Vagina (tissue), 2 donors: ENCODE measurements at places on chromosomes 7 and 10. TPM values are rescaled to one million over a fixed set of nuclear protein-coding genes. Genes with fewer than 3 reads are reported as not detected.

GRCh38 chr10:29189256-29189655 is 99.6 kb upstream of the LYZL1 start:
- DNase-seq = no peak

DNA sequence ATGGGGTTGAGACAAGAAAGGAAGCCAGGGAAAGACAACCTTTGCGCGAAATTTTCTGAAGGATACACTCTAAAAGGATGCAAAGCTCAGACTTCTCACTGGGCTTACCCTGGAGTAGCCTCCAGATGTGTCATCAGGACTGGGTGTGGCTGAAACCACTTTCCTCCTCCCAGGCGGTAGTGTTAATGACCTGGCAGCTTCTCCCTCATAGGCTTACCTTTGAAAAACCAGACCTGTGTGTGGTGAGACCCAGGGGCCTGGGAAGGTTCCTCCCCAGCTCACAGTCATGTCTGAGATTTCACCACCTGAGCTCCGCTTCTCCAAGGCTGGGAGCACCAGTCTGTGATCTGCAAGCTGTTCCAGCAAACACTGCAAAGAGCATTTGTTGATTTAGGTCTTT is 93.7 kb downstream of the EPC1 start:
- DNase-seq = no peak

DNA sequence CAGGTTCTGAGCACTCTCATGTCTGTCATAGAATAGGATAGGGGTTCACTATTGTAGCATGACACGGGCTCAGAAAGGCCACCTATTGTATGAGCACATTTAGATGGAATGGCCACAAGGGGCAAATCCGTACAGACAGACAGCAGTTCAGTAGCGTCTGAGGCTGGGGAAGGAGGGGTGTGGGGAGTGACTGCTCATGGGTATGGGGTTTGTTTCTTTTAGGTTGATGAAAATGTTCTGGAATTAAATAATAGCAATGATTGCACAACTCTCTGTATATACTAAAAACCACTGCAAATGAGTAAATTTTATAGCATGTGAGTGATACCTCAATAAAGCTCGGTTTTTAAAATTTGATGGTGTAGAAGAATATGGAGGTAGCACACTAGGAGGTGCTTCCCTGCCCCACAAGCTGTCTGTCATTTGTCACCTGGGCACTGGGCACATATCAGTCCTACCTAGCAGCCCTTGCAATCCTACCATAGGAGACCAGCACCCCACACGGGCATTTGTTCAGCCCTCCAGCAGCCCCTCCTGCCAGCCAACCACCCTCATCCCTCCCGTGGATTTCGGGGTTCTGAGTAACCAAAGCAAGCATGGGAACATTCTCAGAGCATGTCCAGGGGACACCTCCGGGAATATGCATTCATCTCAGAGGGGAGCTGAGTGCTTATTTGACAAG is 35.2 kb downstream of the KCNMA1 start:
- DNase-seq = no peak

- no peak for DNase-seq
These were observed 48.9 kb downstream of the PARD3 start for GRCh38 chr10:34766266-34766600.

- no peak for DNase-seq
These were observed 169.3 kb upstream of the PRSS1 start for GRCh38 chr7:142579946-142580345.

- DNase-seq = no peak
These were observed 132.2 kb upstream of the PLXNA4 start for GRCh38 chr7:132708470-132708869.

GRCh38 chr10:59965899-59966650 is 59.7 kb upstream of the CCDC6 start:
- no peak for DNase-seq

DNA sequence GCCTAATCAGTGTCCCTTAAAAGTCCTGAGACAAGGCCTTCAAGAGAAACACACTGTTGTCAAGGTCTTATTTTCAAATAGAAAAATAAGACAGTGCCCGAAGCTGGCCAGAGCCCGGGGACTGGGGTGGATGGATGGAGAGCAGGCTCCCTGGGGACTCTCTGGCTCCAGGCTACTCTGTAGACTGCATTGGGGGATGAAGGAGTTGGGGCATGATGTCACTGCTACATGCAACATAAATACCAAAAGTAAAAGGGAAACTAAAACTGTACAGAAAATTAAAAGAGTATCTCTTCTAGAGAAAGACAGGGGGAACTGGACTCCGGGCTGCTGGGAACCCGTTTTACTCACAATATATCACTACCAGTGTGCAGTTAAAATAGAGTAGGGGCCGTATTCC is 629.8 kb downstream of the KCNMA1 start:
- no peak for DNase-seq

GRCh38 chr7:158885624-158886023 is 29.3 kb downstream of the DYNC2I1 start:
- DNase-seq = no peak

DNA sequence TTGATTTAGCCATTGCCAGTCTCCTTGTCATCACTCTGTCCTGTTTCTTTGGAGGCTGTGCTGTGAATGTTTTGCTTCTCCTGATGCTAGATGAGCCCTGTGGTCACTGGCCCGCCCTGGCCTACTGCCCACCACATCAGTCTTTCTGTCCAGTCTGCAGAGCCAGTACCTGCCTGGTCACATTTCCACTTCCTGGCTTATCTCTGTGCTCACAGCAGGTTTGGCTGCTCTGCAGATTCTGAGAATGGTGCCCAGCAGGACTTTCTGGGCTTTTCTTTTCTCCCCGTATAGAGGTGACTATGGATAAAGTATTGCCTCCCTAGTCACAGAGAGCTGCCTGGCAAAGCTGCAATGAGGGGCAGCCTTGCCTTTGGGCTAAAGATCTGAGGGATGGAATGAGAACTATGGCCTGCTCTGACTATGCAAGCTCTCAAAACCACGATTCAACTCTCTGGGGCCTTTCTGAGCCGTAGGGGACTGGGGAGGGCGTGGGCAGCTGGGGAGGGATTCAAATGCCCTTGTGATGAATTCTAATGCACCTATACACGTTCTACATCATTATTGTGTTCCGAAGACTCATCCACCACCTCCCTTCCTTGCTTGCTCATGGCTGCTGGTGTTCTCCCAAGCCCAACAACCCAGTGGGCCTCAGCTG is 410.4 kb upstream of the NPVF start:
- no peak for DNase-seq

GRCh38 chr7:55534916-55535590 is 37.2 kb downstream of the VOPP1 start:
- no peak for DNase-seq

DNA sequence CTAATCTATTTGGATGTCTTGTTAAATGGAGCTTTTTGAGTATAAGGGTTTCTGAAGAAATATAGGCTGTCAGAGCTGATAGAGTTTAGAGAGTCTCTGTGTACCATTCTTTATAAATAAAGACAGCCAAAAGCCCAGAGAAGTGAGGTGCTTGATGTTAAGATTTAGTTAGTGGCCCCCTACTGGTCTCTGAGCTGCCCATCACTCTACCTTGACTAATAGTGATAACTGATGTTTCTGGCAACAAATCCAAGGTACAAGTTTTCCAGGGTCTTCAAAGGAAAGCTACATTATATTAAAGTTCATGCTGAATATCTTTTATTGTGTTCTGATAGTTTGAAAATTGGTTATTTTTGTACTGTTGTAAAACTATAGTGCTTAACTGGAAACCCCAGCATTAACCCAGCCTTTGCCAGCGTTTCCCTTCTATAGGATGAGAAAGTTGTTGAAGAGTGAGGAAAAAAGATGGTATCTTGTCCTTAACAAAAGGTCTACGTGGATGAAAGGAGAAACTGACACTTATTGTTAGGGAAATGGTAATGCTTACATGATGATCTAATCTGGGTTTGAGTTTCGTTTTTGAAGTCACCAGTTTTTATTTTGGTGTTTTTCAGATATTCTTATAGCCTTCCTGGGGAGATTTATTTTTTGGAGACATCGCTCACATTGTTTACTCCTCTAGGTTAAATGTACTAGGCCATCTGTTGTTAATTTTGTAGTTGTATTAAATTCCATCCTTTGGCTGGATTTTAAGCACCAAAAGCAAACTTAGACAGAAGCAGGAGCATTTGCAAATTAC is 79.0 kb downstream of the AUTS2 start:
- no peak for DNase-seq

DNA sequence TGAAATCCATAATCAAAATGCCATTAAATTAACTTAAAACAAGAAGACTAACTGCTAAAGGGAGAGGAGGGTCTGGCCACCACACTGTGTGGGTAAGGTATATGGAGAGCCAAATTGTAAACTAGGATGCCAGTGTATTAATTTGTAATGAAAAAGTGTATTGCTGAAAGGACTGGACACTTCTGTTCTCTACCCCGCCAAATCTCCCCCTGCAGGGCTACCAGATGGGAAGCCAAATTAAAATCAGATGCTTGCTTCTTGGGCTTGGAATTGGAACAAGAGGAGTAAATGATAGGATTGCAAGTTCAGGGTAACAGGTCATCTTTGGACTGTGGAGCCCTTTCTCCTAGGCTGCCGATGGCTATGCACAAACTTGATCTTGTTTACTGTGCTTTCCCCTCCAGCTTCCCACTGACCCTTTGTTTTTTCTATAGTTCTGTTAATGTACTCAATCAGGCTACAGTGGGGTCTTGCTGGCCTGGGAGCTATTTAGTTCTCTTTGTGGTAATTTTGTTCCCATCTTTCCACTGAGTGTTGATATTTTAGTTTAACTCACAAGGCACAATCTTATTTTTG is 932.1 kb upstream of the C7orf33 start:
- no peak for DNase-seq

GRCh38 chr10:46319389-46319788 is 32.6 kb downstream of the ANTXRL start:
- DNase-seq = no peak

The TMEM270 gene
- not detected for total RNA-seq

The PTF1A gene
- total RNA-seq = not detected
